Activated T-helper 1 cell treated with anti-CD3 and anti-CD28 coated beads, Interleukin-2, amount 50 U/mL, for 16 hours (primary cell): ENCODE measurements at places on chromosomes 11 and 22.

- no peak for DNase-seq
Measured at GRCh38 chr22:29633514-29634312, 30.3 kb downstream of the NF2 start.

GRCh38 chr22:46040471-46041465 lies 63.8 kb upstream of the WNT7B start:
- no peak for DNase-seq

DNA sequence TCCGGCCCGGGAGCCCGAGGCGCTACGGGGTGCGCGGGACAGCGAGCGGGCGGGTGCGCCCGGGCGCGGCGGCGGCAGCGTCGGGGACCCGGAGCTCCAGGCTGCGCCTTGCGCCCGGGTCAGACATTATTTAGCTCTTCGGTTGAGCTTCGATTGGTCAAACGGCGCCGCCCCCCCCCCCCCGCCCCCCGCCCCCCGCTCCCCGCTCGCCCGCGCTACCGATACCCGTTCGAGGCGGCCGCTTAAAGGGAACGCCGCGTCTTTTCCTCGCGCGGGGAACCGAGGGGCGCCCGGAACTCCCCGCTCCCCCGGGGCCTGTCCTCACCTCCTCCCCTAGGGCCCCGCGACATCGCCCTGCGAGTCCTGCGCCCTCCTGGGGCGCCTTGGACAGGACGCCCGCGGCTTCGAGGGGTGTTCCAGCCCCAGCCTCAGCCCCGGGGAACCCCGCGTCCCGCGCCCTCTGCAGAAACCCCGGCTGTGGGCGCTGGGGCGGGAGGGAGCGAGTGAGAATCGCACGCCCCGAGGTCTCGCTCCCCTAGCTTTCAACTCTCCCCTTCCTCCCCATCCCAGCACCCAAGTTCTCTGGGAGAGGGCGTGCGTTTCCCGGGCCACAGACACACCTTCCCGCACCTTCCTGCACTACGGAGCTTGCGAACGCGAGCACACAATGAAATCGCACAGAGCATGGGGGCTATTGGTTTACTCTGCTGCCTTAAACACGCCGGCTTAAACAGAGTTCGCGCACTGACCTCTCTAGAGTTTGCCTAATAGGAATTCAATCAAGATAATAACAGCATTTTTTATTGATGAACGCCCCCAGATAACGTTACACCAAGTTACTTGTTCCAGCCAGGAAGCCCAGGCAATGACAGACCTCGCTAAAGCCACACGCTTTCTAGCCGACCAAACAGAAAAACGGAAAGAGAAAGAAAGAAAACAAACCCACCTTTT lies at the start of gene BDNF:
BDNF (minus strand) TSS at position 105 of the 951 bp plus-strand sequence. CDS start 41,891 bp downstream, outside the sequence.
- DNase-seq: no peak

DNA sequence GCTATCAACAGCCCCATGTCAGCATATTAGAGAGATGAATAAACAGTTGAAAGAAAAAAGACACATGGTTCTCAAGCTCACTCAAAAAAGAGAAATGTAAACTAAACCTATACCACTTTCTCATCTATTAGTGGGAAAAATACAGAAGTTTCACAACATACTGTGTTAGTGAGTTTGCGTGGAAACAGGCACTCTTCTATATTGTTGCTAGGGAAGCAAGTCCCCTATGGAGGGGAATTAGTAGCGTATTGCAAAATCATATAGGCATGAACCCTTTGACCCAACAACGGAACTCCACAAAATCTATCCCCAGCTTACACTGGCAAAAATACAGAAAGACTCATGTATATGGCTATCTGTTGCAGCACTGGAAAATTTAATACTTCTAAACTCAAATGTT lies 14.2 kb upstream of the RFPL2 start:
- DNase-seq: no peak

DNA sequence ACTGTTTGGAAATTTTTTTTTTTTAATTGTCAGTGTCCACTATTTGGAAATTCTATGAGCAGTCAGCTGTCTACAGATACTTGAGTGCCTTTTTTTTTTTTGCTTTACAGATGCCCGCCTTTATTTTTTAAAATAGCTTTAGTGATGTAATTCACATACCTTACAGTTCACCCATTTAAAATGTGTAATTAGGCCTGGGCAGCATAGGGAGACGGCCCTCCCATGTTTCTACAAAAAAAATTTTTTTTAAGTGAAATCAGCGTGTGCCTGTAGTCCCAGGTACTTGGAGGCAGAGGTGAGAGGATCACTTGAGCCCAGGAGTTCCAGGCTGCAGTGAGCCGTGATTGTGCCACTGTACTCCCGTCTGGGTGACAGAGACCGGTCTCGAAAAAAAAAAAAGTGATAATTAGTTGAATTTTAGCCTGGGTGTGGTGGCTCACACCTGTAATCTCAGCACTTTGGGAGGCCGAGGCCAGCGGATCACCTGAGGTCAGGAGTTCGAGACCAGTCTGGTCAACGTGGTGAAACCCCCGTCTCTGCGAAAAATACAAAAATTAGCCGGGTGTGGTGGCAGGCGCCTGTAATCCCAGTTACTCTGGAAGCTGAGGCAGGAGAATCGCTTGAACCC lies 1.5 kb downstream of the ZNF143 start:
- DNase-seq: no peak

DNA sequence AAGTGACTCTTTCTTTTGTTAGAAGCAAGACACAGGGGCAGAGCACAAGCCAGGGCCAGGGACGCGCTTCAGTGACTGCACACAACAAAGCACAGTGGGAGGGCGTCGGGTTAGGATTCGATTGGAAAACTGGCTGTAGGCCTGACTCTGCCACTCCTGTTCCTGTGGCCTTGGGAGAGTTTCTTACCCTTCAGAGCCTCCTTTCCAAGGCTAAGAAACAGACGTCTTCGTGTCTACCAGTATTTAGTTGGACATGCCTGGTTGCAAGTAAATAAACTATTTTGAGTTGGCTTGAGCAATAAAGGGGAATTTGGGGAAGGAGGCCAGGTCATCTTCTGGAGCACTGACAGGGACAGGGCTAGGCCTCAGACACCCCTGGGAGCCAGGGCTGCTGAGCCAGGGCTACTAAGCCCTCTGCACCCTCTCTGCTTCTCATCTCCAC lies 549.1 kb downstream of the INSC start:
- no peak for DNase-seq

DNA sequence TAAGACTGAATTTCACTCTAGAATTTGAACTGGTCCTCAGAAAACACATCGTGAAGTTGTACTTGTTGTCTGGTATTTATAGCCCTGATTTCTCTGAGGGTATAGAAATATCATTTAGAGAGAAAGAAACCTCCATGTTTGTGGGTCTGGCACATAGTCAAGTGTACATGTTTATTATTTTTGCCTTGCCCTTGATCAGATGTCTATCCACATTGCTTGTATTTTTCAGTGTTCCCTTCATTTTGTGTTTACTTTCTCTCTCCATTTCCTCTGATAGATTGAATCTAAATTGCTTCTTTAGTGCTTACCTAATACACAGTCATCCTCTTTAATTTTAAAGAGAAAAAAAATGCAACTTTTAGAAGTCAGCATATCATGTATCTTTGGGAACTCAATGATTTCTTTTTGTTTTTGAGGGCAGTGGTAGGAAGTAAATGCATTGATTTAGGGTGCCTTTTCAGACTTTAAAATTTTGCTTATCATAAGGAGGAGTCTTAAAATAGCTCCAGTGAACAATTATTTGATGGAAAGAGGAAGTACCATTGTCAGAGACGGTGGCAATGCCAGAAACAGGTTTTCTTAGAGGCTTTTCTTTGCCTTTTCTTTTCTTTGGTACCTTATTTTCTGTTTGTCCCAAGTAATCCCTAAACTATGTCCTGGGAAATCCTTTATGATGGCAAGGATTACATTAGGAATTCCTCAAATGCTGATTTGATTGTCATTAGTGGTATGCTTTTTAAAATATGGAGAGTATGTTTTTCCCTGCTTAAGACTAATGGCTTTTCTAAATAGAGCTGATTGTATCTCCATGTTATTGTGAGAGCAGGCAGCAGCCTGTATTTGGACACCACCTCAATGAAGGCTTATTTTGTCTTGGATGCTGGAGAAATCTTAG lies 29.8 kb upstream of the TECTA start:
- no peak for DNase-seq

- no peak for DNase-seq
Measured at GRCh38 chr11:112396076-112396475, 135.4 kb upstream of the PLET1 start.

DNA sequence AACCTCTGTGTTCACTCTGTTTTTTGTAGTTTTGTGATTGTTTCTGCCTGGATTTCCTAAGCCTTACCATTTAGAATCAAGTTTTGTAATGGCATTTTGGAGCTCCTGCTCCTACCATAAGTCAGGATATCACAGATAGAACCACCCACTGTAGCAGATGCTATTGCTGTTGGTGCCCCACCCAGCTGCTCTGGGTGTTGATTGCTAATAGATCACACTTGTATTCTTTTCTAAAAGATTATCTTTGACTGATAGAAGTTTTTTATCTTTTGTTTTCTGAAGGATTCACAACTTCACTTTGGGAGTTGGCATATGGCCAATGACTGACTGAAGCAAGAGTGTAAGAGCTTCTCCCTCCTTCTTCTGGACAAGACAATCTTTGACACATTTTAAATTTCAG lies 76.0 kb downstream of the EHF start:
- DNase-seq: no peak

DNA sequence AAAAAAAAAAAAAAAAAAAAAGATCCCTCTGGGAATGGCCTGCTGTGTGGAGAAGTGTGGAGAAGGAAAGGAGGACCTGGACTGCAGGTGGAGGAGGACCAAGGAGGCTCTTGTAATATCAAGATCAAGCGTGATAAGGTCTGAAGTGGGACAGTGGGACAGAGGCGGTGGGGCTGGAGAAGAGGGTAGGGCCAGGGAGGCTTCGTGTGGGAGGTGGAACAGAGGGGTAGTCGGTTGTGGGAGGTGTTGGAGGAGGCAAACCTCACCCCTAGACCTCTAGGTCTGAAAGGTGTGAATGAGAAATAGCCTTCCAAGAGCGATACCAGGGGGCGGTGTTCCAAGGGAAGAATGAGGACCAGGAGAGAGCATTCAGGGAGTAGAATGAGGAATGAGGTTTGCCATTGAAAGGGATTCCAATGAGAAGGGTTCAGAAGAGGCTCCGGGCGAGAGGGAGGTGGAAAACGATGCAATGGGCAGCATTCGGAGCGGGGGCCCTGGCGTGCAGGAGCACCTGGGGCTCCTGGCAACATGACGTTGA lies 44.2 kb downstream of the MCHR1 start:
- DNase-seq: no peak

DNA sequence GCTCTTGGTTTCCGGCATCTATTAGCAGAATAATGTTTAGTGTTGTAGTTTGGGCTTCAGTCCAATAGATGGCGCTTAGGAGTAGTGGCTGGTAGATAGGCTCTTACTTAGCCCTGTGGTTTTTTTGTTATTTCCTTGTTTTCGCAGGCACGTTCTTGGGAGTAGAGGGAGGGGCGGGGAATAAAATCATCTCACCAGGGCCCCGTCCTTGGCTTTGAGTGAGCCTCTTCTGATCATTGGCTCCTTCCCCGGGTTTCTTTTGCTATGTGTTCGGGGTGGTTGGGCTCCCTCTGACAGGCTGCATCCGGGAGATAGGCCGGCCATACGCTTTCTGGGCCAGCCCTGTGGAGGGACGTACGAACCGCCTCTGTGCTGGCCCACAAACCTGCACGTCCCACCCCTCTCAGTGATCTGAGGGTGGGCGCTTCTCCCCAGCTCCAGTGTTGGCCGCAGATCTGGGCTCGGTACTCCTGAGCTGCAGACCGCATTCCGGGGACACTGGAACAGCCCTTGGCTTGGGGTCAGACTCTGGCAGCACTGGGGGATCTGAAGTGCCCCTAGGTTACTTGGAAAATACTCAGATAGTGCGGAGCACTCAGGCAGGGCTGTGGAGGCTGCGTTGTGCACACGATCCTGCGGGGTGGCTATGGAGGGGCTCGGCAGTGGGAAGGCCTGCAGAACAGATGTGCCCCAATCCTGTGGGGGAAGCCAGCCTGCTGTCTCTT lies 217.0 kb downstream of the DYNC2H1 start:
- no peak for DNase-seq
